ENCODE measurements at places on chromosomes 1 and 21.

GRCh38 chr1:93638307-93638847 is 43.3 kb downstream of the BCAR3 start:
- DNase-seq: no peak

GRCh38 chr1:115728341-115728740 is 40.2 kb downstream of the CASQ2 start:
- DNase-seq: no peak

DNA sequence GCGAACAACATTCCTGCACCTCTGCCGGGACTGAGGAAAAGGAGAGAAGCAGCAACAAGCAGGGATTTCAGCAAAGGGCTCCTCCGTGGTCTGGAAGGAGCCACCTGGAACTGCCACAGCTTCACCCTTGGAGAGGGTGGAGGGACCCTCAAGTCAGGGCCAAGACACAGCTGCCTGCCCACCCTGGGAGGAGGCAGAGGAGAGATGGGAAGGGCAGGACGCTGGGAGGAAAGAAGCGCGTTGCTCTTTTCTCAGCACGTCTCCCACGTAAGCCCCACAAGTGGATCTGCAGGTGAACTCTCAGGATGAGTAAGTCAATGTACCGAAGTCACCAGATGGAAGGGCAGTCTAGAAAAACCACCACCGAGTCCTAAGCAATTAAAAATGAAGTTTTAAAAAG is 39.6 kb downstream of the SLC19A1 start:
- no peak for DNase-seq

DNA sequence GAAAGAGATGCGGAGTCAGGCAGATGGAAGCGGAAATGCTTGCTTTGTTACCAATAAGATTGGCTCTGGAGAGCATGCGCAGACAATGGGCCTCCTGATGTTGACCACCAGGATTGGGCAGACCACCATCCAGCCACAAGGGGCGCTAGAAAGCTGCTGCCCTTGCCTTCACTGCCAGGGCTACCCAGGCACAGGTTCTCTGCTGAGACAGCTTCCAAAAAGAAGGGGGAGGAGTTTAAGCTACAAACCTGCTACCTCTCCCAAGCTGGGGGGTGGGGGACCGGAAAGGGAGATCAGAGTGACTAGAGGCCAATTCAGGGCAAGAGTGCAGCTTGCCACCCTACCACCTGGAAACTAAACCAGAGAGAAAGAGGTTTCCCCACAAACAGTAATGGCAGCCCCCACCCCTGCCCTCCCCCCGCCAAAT is 369.7 kb downstream of the RRAGC start:
- no peak for DNase-seq

DNA sequence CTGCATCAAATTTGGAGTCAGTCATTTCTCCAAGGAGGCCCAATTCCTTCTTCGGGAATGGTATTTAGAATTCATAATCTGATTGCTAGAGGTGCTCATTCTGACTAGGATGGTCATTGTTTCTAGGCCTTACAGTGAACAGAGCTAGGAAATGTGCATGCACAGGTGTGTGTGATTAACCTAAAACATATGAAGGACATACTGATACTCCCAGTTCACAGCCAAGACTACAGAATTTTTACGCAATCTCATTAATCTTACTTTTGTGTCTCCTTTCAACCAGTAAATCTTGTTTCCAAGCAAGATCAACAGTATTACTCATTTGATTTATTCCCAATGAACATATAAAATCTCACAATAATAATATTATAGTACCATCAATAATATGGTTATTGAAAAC is 47.1 kb downstream of the NFASC start:
- DNase-seq: no peak

- DNase-seq: no peak
These were observed 934 bp upstream of the MSH4 start for GRCh38 chr1:75795703-75796193.

DNA sequence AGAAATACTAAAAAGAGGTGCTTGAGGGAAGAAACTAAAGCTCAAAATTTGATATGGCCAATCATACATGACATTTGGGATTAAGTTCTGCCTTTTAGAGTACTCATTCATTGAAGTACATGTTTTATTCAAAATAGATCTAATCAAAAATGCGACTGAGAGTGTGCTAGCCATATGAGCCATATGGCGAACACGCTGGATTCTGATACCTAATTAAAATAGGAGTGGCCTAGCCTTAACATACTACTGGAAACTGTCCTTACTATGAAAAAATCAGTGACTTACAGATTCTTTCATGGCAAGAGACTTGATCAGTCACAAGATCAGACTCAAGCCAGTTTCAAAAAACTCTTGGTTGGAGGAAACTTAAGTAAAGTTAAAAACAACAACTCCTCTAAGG is 73.9 kb downstream of the PTGER3 start:
- no peak for DNase-seq

GRCh38 chr21:18218331-18218730 is 26.3 kb upstream of the CHODL start:
- DNase-seq: no peak

- DNase-seq: peak; percentile 95
These were observed 14.6 kb downstream of the POLR3GL start for GRCh38 chr1:145978854-145979745.

DNA sequence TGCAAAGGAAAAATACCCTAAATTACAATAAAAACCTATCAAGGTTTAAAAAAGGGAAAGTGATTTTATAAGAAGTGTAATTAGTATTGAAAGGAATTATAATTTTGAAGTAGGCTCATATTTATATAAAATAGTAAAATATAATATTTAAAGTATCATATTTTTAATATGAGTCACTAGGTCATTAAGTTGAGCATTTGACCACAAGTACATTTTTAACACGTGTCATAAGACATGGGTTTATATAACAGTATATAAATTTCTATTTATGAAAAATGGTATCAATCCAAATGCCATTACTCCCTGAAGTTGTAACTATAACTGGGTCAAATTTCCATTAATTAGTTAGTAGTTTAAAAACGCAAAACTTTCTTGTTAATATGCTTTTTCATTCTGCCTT is 365.9 kb downstream of the COL11A1 start:
- no peak for DNase-seq

- DNase-seq: no peak
These were observed 54.6 kb upstream of the NCAM2 start for GRCh38 chr21:20943561-20943997.
